NCI-H524 (cell line): ENCODE measurements at places on chromosomes 6 and 20.

- no peak for DNase-seq
Measured at GRCh38 chr20:62243906-62244515, 5.7 kb downstream of the OSBPL2 start.

- DNase-seq: peak; percentile 61
Measured at GRCh38 chr6:159169193-159169555, at the start of gene FNDC1. Gene FNDC1 (plus strand): TSS chr6:159169400. CDS start chr6:159169597, 197 bp downstream.

- no peak for DNase-seq
Measured at GRCh38 chr6:166076625-166077024, 91.0 kb downstream of the TBXT start.

- no peak for DNase-seq
Measured at GRCh38 chr6:87869064-87869905, 167.3 kb upstream of the AKIRIN2 start.

- DNase-seq: no peak
Measured at GRCh38 chr6:35586542-35586941, 73.8 kb upstream of the TULP1 start.

GRCh38 chr6:7389162-7389450 is 436 bp downstream of the CAGE1 start:
- no peak for DNase-seq

DNA sequence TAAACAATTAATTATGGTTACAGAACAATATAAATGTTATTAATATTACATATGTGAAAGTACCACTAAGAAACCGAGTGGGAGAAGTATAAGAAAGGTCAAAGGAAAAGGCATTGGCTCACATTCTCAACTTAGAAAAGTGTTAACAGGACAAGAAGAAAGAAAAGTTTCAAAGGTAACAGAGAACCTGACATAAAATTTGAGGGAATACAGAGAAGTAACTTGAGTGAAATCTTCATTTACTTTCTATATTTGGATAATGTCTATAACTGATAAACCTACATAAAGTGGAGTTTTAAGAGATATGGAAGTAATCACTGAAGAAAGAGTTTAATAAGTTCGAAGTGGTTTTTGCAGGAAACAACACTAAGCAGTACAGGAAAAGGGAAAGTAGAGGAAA is 30.1 kb downstream of the REPS1 start:
- DNase-seq: no peak

DNA sequence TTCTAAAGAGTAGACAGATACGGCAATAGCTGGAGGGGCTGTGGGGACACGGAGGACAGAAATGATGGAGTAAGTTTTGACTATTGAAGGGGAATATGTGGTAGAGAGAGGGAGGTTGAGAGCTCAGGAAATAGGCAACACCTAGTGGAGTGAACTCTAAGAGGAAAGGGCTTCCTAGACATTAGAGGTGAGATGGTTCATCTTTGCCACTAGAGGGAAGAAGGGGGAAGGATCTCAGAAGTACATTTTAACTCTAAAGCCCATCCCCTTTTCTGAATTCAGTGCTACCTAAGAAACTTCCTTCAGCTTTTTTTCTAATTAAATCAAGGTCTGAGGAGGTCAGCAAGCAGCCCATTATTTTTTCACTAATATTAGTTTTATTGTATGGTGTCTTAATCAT is 689.4 kb upstream of the MAP3K7 start:
- DNase-seq: peak; percentile 42
